Stimulated activated CD4-positive, alpha-beta T cell treated with anti-CD3 and anti-CD28 coated beads, Interleukin-2, amount 100 ng/mL, for 48 hours (primary cell): ENCODE measurements at places on chromosomes 13 and 19.

DNA sequence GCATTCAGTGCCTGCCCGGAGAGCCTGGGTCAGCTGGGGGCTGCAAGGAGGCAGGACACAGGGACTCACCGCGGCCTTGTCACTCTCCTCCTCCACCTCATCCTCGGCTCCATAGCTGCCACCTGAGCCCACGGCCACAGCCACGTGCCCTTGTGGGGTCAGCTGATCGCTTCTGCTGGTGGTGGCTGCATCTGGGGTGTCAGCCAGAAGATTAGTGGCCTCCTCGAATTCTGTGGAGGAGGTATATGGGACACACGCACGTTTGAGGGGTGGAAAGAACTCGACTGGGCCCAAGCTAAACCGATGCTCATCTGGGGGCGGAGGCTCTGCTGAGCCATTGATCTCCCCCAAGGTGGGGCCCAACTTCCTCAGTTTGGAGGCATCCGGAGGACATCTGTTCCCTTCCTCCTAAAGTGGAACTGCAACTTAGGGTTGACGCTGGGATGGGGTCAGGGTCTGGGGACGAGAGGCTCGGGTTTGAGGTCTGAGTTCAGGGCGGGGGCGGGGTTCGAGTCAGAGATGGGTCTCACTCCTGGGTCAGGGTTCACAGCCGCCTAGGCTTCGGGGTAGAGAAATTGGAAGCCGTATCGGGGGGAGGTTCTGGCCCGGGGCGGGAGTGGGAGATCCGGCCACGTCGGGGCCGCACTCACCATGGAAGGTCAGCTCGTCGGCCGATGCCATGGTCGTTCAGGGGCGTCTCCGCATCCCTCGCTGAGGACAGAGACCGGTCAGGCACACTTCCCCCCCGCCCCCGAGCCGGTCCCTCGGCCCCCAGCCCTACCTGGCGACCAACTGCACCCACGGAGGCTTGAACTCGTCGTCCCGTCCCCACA, 493 bp downstream of the YIPF2 start:
- DNase-seq: no peak

DNA sequence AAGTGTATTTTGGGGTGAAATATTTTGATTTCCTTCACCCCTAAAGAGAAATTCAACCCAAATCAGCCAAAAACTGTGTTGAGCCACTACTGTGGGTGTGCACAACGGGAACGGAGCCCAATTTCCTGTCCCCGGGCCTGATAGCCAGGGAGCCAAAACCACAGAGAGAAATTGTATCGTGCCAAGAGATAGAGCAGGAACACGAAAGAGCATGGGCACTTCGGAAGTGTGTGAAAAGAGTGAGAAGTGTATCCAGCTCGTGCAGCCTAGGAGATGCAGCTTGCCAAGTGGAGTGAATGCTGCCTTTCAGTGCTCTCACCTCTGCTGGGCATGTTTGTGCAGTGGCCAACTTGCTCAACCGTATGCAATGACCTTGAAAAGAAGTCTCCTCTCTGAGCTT, 19.4 kb upstream of the PLEKHF1 start:
- DNase-seq: no peak

- peak; percentile 11 for DNase-seq
Measured at GRCh38 chr19:30649934-30650614, 277.9 kb downstream of the ZNF536 start.

DNA sequence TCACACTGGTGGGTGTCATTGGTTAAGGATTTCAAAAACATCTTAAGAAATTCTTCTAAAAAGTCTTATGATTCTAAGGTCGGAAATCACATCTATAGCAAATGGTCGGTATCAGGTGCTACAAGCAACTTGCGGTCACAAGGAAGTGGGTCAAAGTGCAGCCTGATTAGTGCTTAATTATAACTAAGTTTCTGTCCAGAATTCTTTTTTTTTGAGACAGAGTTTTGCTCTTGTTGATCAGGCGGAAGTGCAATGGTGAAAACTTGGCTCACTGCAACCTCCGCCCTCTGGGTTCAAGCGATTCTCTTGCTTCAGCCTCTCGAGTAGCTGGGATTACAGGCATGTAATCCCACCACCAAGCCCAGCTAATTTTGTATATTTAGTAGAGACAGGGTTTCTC, 1.2 kb upstream of the GDF15 start:
- no peak for DNase-seq

DNA sequence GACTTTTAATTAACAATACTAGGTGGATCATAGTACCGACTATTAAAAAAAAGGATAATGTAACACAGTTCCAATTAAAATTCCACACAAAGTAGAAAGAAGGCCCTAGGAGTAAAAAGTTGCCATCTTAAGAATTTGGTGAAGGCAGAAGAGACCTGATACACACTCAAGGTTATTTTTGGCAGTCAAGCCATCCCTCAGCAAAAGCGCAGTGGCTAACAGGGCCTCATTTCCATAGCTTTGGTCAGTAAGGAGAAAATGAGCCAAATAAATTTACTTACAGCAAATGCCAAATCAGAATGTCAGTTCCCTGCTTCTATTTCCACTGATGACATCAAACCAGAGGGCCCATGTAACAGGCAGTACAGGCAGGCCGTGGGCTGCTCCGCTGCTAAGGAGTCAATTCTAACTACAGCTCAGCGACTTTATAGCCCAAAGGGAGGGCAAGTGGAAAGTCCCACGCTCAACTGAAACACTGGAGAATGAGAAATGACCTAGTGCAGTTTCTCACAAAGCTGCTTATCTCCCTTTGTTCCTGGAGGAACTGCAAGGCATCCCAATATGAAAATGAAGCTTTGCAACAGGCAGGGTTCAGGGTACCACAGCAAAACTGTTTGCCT, 6.3 kb downstream of the ARGLU1 start:
- DNase-seq: peak; percentile 34

DNA sequence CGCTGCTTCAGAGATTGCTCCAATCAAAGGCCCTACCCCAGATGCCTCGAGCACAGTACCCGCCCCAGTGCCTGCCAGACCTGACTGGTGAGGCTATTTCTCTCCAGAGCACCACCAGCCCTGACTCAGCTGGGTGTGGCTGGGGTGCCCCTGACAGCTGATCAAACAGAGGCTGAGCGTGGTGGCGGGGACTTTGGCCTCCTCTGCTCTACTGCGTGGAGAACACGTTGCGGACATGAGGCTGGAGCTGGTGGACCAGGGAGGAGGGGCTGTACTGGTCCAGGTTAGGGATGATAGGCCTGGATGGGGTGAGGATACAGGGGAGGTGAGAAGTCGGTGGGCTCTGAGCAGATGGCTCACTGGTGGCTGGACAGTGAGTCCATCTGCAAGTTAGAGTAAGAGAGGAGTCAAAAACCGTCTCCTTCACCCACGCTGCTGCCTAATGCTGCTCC, 3.5 kb upstream of the DOCK6 start:
- DNase-seq: no peak

GRCh38 chr13:48403913-48404312, 9.0 kb downstream of the LPAR6 start:
- DNase-seq: no peak

DNA sequence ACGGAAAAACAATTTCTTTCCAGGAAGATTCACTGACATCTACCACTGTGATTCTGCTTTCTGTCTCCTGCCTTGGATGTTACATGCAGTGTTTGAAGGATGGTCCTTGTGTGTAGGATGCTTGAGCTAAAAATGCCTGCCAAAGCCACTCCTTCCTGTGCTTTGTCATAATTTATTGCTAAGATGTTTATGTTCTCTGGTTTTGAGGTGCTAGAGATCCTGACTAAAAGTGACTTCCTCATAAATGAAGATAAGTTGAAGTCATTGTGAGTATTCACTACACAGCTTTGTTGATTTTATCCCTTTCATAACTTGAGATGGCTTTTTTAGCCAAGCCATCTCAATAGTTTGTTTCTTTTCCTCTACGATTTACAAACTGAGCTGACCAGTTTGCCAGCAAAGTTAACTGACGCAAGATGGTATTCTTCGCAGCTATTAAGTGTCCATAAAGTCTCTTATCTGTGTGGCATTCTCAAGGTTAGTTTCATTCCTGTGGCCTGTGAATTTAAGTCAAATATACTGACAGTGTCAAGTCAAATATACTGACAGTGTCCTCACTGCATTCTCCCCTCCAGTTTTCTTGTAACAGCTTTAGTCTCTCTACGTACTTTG, 15.7 kb upstream of the FBXL3 start:
- no peak for DNase-seq

DNA sequence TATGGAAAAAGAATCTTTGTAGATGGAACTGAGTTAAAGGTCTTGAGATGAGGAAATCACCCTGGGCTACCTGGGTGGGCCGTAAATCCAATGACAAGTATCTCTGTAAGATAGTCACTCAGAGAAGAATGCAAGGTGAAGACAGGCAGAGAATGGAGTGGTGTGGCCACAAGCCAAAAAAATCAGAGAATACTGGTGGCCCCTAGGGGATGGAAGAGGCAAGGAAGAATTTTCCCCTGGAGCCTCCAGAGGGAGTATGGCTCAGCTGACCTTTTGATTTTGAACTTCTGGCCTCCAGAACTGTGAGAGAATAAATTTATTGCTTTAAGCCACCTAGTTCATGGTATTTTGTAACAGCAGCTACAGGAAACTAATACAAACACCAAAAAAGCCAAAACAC, 32.7 kb upstream of the CSNK1A1L start:
- no peak for DNase-seq

GRCh38 chr13:93942016-93942415, 537.5 kb downstream of the DCT start:
- DNase-seq: no peak

DNA sequence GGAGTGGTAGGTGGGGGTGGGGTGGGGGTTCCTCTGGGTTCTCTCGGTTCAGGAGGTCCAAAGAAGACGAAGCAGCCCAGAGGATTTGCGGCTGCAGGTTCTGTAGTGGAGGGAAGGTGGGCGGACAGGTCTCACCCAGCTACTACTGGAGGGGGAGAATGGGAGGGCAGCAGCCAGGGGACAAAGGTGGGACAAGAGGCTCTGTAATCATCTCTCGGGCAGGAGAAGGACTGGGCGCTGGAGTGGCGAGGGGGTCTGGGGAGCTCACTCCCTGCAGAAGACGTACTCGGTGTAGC, 1.4 kb downstream of the KCTD12 start:
- DNase-seq: no peak

DNA sequence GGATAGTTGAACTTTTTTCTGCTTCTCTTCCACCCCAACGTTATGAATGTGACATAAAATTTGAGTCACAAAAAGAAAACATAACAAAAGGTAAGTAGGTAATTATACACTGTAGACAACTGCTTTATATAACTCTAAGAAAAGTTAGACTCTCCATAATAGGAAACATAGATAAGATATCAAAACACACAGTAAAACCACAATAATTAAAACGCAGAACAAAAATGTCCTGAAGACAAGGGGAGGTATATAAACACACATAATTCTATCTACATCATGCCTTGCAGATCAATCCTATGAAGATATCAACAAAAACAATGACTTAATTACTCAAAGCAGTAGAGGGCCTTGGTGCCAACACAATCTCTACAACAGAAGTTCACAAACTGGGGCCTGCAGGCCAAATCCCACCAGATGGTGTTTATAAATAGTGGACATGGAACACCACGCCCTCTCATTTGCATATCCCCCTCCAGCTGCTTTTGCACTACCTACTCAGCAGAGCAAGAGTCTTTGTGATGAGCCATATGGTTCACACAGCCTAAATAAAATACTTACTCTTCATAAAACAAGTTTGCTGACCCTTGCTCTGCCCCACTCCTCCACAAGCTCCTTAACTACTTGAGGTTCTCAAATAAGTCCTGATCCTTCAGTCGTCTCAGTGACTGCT, 254.7 kb downstream of the KLF12 start:
- no peak for DNase-seq

- DNase-seq: no peak
Measured at GRCh38 chr13:31441800-31442510, 242.2 kb downstream of the B3GLCT start.

DNA sequence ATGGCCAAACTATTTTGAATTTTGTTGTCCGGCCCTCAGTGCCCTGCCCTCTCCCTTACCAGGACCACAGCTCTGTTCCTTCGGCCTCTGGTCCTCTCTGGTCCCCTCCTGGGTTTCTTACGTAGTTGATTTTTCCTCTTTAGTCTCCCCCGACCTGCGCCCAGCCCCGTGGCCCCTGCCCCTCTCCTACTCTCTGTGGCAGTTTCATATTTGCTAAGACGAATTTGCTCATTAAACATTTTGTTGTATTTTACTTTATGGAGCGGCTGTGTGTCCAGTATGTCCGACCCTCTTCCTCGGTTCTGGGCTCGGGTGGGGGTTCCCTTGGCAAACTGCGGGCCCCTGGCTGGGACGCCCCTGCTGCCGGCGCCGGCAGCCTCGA, 576 bp upstream of the EPN1 start:
- no peak for DNase-seq

- DNase-seq: no peak
Measured at GRCh38 chr13:45231722-45232121, 30.9 kb upstream of the KCTD4 start.

DNA sequence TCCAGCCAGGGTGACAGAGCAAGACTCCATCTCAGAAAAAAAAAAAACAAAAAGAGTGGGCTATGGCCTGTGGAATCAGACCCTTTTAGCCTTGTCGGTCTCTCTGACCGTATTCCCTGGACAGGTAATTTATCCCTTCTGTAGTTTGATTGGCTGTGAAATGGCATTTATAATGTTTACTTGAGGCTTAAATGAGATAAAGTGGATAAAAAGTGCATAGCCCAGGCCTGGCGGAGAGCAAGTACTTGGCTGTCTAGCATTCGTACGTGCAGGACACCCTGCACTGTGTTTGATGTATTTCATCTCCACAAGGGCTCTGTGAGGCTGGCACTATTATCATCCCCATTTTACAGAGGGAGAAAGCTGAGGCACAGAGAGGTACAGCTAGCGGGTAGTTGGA, 7.0 kb downstream of the NTN5 start:
- DNase-seq: no peak

GRCh38 chr19:13788991-13789390, 6.3 kb upstream of the ZSWIM4 start:
- no peak for DNase-seq

GRCh38 chr13:45787346-45787745, 64.2 kb downstream of the SIAH3 start:
- no peak for DNase-seq

DNA sequence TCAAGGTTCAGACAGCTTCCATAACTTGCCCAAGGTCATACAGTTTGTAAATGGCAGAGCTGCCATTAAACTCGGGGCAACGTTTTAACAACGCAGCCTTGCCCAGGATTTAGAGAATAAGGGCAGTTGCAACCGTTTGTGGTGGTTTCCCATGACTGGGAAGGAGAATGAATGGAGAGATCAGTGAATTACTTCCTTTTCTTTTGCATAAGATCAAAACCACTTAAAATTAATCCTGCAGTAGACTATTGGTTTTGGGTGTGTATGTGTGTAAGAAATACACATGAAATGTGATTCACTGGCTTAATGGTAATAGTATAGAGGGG, 179.1 kb upstream of the MIR17HG start:
- no peak for DNase-seq
